ENCODE measurements at places on chromosomes 1 and 21. TPM values are rescaled to one million over a fixed set of nuclear protein-coding genes. Genes with fewer than 3 reads are reported as not detected.

Gene FAM131C
- total RNA-seq, result not detected

Gene WLS
- 18.9 TPM for total RNA-seq

Gene NBPF3
- total RNA-seq, result 1.8 TPM

Gene MSTO1
- 15.3 TPM for total RNA-seq

DNA sequence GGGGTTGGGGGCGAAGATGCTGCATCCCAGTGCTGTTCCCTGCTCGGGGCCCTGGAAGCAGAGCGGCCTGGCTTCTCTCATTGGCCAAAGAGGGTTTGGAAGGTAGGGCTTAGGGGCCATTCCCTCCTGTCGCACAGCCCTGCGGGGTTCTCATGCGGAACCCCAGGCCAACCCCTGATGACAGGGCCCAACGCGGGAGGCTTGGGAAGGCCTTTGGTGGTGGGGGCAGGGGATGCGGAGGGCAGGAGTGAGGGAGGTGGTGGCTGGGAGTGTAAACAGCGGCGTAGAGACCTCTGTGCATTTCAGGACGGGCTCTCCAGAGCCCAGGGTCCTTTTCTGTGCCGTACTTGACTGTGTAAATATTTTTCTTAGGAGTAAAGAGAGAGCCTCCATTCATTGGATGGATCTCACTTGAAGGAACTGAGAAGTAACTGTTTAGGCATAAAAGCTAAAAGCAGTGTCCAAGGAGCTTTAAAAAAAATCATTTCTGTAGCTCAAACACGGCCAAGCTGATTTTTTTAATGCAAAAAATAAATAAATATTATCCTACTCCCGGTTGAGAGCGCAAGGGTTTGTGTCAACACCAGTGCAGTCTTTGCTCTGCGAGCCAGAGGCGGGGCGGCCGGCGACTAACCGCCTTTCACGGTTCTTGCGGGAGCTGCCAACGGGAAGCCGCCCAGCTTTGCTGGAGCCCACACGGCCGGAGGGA lies 169.1 kb downstream of the PRDM16 start:
- DNase-seq, result no peak

- DNase-seq, result no peak
Measured at GRCh38 chr1:64956010-64956640, 10.2 kb downstream of the JAK1 start.

DNA sequence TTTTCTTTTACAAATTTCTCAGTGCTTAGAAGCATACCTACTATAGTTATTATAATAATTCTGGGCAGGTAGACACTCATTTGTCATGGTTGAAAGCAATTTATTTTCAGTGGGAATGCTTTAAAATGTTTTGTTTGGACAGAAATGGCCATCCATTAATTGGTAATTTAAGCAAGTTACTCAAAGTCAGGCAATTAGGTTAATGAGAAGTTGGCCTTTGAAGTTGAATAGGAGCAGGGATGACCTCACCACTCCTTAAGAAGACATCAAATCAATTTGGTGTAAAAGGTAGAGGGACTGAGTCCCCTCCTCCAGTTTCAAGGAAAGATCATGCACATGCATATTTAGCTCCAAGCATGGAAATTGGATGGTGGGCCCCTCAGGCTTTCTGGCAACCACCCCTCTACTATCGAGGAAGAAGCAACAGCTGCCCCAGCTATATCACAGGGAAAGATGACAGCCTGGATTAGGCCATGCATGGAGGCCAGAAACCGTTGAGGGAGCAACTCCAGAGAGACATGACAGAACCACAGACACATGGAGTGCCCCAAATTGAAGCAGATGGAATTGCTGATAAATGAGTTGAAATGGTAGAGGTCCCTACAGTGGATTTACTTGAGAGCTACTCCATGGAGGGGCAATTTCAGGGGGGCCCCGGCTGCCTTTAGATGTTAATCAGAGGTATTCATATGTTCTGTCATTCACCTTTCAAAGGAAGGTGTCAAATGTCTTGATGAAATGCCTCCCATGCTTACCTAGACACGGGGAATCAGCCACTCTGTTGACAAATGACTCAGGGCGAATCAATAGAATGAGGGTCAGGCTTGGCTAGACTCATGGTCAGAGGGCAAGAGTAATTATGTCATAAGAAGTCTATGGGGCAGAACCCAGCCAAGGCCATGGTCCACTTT lies 26.7 kb downstream of the HLX start:
- DNase-seq, result no peak

- peak; percentile 4 for DNase-seq
Measured at GRCh38 chr1:2784854-2785630, 16.5 kb downstream of the TTC34 start.

DNA sequence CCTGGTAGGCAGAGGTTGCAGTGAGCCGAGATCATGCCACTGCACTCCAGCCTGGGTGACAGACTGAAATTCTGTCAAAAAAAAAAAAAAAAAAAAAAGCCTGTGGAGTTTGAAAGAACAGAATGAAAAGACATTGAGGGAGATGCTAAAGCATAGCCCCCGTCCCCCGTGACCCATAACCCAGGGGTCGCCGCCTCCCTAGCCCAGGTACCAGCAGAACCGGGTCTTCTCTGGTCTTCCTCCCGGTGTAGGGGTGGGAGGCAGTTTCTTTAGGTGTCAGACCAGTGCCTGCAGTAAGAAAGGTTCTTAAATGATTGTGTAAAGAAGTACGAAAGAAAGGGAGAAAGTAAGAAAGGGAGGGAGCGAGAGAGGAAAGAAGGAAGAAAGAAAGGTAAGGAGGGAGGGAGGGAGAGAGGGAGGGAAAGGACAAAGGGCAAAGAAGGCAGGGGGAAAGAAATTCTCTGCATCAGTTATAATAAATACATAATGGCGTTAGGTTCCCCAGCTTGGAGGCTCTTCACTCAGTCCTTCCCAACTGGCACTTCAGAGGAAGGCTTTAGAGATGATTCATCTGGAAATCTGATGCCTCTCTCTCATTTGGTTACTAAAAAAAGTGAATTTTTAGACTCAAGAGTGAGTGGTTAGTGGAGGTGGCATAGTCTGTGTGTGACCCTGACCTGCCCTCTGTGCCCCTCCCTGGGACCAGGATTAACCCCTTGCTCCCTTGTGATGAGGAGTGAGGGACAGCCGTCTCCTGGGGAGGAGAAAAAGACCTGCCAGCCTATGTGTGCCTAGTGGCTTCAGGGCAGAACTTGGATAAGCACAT lies 1.1 kb downstream of the IL24 start:
- no peak for DNase-seq

DNA sequence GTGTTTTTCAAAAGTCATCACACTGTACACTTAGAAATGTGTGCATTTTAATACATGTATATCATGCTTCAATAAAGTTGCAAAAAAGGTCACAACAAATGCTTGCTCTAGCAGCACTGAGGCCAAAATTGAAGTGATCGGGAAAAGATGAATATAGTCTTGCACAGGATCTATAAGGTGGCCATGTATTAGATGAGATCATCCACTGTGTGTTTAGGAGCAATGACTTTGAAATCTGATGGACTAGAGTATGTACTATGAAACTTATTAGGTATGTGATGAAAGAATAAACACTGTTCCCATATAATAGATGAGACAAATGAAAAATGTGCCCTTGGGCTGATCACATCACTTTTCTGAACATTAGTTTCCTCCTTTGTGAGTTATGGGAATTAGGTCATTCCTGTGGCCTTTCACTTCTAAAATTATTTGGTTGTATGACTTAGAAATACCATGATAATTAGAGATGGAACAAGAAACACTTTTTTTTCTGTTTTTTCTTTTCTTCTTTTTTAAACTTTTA lies 984.6 kb downstream of the ADGRL2 start:
- no peak for DNase-seq

- DNase-seq, result peak; percentile 57
Measured at GRCh38 chr1:156705321-156705917, at the start of gene CRABP2. Gene CRABP2, minus strand, starts transcription at chr1:156705583. Its CDS starts 137 bp downstream, at chr1:156705446.

DNA sequence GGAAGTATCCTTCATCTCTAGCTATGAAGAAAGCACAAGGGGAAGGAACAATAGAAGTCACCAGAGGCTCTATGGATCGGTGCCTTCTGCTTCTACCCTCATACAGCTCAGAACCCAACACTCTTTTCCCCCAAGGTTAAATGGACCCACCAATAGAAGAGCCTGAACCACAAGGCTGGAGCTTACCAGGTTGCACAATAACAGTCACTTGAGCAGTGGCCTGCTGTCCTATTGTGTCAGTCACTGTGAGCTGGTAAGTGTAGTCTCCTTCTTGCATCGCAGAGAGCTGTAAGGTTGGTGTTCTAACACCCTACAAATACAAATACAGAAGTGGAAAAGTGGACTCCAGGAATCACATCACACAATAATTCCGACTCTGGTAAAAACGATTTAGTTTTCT lies 103.0 kb downstream of the KIAA0319L start:
- no peak for DNase-seq

- no peak for DNase-seq
Measured at GRCh38 chr1:46474570-46474969, 15.1 kb upstream of the DMBX1 start.

DNA sequence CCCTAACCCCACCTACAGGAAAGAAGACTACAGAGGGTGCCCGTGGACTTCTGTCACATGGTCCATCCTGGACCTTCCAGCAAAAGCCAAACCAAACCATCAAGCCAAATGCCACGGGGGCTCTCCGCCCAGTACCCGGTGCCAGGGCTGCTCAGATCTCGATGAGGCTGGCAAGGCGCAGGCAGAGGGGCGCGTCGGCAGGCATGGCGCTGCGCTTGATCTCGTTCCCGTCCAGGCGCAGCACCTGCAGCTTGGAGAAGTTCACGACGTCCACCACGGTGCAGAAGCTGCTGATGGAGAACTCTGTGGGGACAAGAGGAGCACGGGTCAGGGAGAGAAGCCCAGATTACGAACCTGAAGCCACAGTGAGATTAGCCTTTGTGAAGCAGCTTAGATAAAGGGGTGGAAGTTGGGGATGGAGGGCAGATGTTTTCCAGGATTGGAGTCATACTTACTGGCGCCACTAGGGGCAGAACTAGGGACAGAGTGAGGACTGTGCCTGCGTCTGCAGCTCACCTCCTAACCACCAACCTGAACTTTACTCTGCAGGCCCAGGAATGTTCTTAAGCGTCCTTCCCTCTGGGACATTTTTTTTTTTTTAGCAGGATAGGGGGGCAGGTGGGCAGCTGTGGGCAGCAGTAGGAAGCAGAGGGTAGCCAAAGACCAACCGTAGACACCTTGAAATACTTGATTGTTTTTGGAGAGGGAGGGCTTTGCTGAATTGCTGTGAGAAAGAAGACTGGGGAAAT lies 8.6 kb downstream of the FMOD start:
- no peak for DNase-seq

- DNase-seq, result no peak
Measured at GRCh38 chr1:34441259-34442069, 264.8 kb downstream of the C1orf94 start.

DNA sequence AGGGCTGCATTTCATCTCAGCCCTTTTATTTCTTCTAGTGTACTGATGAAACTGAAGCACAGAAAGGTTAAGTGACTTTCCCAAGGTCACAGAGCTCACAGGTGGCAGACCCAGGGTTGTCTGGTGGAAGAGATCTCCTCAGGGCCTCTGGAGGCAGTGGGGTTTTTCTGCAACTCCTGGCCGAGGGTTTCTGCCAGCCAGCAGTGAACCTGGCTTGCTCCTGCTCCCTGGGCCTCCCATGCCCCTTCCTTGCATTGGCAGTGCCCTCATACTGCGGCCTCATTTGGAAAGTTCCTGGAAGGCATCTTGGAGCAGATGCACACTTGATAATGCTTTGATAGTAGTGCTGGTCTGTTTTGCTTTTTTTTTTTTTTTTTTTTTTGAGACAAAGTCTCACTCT lies 7.7 kb downstream of the GALNT2 start:
- DNase-seq, result no peak

- no peak for DNase-seq
Measured at GRCh38 chr1:97396463-97396862, 524.4 kb downstream of the DPYD start.

DNA sequence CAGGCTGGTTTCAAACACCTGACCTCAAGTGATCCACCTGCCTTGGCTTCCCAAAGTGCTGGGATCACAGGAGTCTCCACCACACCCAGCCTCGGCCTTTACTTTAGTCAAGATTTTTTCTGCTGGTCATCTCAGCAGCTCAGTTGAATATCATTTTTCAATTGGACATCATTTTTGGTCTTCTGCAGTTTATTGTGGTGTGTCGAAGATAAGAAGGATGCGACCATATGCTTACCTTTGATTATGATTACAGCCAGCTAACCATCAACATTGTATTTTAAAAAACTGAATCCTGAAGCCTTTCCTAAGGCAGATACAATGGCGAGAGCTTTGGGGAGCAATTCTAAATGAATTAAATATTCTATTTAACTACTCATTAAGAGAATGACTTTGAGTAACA lies 12.3 kb upstream of the NFIA start:
- no peak for DNase-seq

DNA sequence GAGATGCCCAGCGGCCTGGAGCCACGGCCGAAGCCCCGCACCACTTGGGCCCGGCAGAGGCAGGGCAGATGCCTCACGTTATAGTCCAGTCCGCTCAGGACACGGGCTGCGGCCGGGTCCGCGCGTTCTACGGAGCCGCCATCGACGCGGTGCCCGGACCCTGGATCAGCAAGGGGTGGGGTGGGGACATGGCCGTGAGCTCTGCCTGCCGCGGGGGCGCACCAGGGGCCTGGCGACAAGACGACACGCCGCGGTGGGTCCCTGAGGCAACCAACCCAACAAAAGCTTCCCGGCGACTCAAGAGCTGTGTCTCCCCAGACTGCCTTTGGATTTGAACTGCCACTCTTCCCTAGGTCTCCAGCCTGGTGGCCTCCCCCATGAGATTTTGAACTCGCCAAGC lies 211.4 kb upstream of the GREM2 start:
- no peak for DNase-seq
